ENCODE measurements at places on chromosomes 3 and 15. TPM values are rescaled to one million over a fixed set of nuclear protein-coding genes. Genes with fewer than 3 reads are reported as not detected.

GRCh38 chr3:107524326-107524840 is 1.6 kb downstream of the BBX start:
- DNase-seq = no peak

GRCh38 chr3:81621277-81621676 is 140.2 kb downstream of the GBE1 start:
- no peak for DNase-seq

DNA sequence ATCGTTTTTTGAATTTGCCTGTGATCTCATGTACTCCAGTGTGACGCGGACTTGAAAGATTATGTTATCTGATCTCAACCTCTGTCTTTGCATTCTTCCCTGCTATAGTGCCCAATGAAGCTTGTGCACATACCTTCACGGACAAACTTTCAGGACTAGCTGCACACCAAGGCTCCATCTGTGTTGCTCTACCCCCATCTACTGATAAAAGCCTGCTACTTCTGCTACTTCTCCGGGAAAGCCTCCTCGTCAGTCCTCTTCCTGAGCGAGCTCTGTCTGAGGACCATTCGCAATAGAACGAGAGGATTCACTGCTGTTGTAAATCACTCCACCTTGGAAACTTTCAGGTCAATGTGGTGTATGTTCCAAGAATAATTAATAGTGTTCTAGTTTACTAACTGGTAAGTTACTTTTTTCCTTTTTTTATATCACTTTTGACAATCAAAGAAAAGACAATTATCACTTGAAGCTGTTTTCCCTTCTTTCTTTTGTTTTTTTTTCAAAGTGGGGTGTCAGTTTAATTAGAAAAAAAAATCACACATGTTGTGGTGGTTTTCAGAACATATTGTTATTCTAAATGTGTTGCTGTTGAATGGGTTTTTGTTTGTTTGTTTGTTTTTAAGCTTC is 217.6 kb downstream of the ARRDC4 start:
- no peak for DNase-seq

DNA sequence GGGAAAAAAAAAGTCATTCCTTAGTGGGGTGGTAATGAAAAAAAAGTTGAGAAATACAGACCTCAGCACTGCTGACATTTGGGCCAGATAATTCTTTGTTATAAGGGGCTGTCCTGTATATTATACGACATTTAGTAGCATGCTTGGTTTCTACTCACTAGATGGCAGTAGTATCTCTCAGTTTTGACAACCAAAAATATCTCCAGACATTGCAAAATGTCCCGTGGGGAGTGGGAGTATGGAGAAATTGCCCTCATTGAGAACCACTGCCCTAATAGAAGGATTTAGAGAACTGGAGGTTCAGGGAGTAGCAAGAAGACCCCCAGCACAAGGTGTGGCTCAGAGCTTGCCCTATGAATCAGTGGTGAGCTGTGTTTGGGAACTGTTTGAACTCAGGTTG is 28.6 kb upstream of the TEX264 start:
- DNase-seq = no peak

DNA sequence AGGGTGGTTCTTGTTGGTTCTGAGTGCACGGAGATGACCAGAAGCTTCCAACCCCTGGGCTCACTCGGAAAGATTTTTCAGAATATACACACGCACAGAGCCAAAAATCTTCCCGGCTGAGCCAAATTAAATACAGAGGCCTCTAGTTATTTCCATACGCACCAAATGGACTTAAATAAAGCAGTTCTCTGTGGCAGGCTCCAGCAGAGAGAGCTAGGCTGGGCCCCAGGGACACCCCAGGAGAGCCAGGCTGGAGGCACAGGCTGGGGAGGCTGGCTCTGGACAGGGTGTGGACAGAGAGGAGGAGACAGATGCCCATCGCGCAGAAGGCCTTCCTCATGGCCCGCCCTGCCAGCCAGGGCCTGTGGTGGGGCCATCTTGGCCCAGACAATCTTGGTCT is 115.9 kb downstream of the IQSEC1 start:
- no peak for DNase-seq

DNA sequence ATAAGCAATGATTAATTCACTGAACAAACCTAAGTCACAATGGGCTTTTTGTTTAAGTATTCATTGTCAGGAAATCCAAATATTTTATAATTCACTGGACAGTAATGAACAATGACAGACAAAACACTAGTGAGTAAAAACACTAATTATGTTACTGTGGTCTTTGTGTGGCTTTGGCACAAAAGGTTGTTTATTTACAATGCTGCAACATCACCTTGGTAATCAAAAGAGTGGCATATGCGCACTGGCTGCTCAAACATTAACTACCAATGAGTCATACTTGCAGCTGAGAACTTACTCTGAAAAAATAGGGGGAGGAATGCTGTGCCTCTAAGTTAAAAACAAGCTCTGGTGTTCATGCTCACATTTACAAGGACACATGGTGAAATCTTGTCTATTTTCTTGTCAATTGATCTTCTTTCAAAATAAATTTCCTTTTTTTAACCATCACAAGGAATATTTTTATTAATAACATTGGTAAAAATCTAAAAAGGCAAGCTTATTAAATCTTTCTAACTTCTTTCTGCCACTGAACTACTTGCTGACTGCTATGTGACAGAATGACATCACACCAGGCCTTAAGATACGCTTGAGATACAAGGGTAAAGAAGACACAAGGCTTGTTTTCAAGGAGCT is 85.2 kb upstream of the PPIB start:
- no peak for DNase-seq

GRCh38 chr3:188911026-188911850 is 260.5 kb upstream of the TPRG1 start:
- DNase-seq = no peak

DNA sequence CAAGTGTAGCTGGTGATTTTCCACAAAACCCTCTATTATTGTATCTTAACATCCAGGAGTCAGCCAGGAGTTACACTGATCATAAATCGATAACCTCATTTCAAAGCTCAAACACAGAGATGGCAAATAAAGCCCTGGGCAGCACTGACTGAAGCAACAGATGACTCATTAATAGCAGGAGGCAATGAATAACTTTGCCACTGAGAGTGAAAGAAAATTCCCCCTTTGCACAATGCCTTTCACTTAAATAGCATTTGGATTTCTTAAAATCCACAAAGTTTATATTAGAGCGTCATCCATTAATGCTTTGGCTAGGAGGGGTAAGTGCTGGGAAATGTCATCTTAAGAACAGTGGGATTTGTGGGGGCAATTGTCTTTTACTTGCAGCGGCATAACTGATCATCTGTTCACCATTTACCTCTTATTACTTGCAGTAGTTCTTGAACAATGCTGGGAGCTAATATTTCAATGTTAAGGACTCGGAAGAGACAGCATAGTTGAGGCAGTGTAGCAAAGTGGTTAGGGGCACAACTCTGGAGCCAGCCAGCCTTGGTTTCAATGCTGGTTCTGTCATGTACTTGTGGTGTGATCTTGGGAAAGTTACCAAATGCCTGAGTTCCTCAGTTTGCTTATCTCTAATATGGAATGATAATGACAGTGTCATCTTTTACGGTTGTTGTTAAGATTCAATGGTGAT is 630.4 kb upstream of the TBL1XR1 start:
- no peak for DNase-seq

GRCh38 chr3:69774029-69774428 is 34.8 kb downstream of the MITF start:
- no peak for DNase-seq

GRCh38 chr15:68412218-68412617 is 19.7 kb downstream of the ITGA11 start:
- peak; percentile 1 for DNase-seq

DNA sequence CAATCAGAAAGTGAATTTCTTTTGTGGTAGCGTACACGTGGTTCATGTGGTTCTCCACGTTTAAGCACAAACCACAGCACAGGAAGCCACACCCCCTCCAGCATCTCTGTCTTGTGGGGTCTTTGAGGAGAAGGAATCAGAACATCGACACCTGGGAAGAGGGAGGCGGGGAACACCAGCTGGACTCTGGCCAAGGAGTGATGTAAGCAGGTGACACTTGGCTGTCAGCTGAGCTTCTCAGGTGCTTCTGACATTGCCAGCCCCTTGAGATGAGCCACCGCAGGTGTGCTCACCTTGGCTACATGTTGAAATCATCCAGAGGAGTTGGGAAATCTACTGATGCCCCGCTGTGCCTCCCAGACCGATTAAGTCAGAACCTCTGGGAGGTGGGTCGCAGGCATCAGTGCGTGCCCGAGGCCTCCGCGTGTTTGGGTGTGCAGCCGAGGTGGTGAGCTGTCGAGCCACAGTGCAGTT is 85.0 kb downstream of the FAM81A start:
- no peak for DNase-seq

GRCh38 chr15:101242999-101243336 is 8.9 kb downstream of the CHSY1 start:
- no peak for DNase-seq

DNA sequence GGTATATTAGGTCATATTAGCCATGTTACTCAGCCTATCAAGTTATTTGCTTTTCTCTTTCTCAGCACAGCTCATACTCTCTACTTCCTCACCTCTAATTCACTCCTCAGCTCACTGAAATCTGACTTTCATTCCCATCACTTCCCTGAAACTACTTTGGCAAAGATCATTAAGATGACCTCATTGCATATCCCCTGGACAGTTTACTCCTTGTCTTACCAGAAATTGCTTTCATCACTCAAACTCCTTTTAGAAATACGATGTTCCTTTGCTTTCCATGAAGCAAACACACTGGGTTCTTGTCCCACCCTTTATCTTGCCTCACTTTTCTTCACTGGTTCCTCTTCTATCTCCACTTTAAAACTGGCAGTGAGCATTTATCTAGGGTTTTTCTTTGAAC is 354.4 kb downstream of the TUSC7 start:
- DNase-seq = no peak

GRCh38 chr15:69592954-69593353 is 140.3 kb downstream of the RPLP1 start:
- no peak for DNase-seq

GRCh38 chr3:141412087-141412935 is 44.0 kb downstream of the ZBTB38 start:
- no peak for DNase-seq

GRCh38 chr3:148319161-148319915 is 378.4 kb upstream of the AGTR1 start:
- DNase-seq = no peak

DNA sequence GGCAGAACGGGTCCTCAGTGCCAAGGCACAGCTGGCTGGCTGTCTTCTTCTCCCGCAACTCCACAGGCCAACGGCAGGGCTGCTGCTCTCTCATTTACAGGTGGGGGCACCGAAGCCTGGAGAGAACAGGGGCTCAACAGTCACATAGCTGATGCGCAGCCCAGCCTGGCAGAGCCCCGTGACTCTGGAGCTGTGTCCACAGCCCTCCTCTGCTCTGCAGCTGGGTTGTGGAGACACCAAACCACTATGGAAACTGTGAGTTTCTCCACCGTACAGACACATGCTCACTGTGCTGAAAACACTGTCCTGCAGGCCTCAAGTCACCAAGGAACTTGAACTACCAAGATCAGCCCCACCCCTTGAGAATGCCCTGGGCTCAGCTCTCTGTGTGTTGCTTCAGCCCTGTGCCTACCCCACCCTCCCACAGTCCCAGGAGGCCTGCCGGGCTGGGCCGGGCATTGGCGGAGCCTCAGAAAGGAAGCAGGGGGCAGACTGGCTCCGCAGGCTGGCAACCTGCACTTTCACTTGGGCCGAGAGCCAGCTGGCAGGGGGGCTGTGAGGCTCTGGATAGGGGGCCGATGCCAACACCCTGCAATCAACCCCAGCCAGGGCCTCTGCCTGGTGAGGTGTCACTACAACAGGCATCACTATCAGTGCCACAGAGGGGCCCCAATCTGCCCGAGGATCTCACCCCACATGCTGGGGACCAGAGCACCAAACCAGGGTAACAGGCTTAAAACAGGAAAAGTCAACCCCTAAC is 113.7 kb upstream of the RPL32 start:
- DNase-seq = peak; percentile 67

DNA sequence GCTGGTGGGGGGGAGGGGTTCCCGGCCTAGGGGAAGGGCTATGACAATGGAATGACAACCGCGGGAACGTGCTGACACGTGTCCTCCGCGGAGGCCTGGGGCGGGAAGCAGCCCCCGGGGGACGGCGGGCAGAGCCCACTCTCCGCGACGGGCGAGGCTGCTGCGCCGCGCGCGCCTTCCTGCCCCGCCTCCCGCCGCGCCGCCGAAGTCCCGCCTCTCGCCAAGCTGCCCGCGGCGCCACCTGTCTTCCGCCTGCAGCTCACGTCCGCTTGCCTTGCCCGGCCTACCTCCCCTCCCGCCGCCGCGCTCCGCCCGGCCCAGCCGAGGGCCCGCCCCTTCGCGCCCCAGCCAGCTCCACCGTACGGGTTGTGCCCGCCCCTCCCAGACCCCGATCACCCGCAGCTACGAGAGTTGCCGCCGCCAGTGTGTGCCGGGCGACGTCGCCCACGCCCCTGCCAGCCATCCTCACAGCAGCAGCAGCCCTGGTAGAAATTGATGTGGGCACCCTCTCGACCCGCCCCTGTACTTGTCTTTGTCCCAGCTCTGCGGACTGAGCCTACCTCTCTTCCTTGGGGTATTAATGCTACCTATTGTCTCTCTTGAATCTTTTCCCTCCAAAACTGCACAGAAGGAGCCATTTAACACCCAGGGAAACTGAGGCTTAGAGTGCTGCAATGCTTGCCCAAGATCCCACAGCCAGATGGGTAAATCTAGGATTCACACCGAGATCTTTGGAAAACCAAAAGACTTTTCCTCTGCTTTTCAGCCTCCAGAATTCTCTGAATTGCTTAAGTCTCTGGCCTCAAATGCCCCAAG is at the start of gene PARP16:
Gene PARP16 (minus strand): TSS at position 180 of the 816 bp plus-strand sequence. CDS start 457 bp downstream, outside the sequence.
- peak; percentile 94 for DNase-seq

DNA sequence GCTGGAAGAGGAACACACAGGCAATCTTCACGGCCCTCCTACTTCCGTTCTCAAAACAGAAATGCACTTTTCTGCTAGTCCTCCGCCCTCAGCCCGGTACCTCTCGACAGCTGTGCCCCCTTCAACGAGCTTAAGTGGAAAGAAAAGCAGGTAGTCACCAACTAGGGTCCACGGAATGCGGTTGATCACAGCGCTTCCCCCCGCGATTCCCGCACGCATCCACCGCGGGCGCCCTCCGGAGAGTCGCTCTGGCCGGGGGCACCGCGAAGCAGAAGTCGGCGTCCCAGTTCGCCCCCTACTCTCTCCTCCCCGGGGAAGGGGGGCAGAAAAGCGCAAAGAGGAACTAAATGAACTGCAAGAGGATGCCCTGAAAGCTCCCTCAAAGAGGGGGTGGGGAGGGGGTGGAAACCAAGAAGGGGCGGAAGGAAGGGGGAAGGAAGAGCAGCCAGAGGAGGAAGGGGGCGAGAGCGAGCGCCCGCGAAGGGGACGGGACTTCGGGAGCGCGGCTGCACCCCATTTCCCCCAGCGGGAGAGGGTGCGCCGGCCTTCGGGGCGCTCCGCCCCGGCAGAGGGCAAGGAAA is 738 bp downstream of the ACAP2 start:
- DNase-seq = peak; percentile 65

- DNase-seq = no peak
Observed at GRCh38 chr3:99578339-99578970, 59.9 kb upstream of the COL8A1 start.

GRCh38 chr3:128504533-128504915 is 11.5 kb upstream of the GATA2 start:
- no peak for DNase-seq

- no peak for DNase-seq
Observed at GRCh38 chr3:138059261-138059660, 49.3 kb downstream of the CLDN18 start.

GRCh38 chr3:194187233-194187944 is 51.4 kb downstream of the HES1 start:
- no peak for DNase-seq

Gene OIP5
- total RNA-seq = 1.4 TPM

Gene VPS8
- 57.4 TPM for total RNA-seq

Gene SNTN
- total RNA-seq = not detected

Gene GOLGA8T
- total RNA-seq = not detected

Gene CSTA
- total RNA-seq = not detected

Gene SPSB4
- total RNA-seq = not detected

Gene SGO1
- 5.9 TPM for total RNA-seq

Gene FSD2
- total RNA-seq = not detected

Gene CCDC33
- total RNA-seq = not detected

Measured in activated B cell treated with CpG ODN at 0.5 μM for 24 hours (primary cell).